D721Med (cell line): ENCODE measurements at places on chromosomes 7 and 10.

- no peak for DNase-seq
Measured at GRCh38 chr7:113945018-113945938, 26.5 kb upstream of the PPP1R3A start.

GRCh38 chr7:69799048-69799697 lies 200.9 kb downstream of the AUTS2 start:
- no peak for DNase-seq

GRCh38 chr7:19144661-19145433 lies at the start of gene FERD3L:
Gene FERD3L, minus strand, starts transcription at chr7:19145421. Its CDS starts 59 bp downstream, at chr7:19145362.
- DNase-seq = no peak

DNA sequence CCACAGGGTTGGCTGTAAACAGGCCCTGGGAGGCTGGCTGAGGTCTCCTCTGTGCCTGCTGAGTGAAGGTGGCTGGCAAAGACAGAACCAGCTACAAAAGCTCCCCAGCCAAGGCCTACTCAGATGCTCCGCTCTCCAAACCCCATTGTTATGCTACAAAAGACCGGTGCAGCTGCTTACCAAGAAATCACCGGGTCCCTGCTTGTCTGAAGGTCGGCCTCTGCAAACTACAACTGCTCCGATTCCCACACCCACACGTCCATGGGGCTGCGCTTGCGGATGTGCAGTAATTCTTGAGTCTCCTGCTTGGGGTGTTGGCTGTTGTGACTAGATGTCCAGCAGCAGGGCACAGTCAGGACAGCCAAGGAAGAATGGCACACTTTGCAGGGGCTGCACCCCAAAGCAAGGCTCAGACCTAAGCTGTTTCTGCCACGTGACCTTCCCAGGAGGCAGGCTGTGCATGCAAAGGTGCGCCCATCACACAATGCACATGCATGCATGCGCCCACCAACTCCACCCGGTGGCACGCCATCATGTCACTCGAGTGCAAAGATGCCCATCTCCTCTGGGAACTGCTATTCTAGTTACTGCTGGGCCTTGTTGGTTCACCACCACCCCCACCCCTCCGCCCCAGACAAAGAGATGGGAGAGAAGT lies 97.8 kb downstream of the OAT start:
- DNase-seq = no peak

GRCh38 chr7:131934452-131934851 lies 378.0 kb upstream of the PODXL start:
- DNase-seq = no peak

GRCh38 chr7:130712416-130712815 lies 21.6 kb downstream of the KLF14 start:
- DNase-seq = no peak

DNA sequence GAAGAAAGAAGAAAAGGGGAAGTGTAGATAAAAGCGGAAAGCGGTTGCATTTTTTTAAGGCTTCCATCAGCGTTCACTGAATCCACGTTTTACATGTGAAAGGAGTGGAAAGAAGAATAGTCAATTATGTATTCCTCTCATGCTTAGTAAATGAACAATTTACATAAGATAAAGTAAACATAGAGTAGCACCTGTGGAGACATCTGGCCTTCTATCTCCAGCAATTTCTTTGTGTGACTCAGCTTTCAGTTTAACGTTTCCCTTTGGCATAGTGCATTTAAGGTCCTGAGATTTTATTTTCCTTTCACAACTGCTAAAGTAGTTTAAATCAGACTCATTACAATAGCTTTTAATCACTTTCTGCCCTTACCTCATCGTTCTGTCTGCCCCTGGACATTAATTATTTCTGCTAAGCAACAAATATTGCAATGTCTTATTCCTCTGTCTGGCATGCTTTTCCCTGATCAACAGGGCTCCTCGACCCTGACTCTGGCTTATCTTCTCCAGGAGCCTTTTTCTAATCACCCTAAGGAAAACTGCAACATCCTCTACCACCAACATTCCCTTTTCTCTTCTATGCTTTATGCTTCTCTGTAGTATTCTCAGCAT lies 383.5 kb upstream of the VWC2 start:
- no peak for DNase-seq

GRCh38 chr10:62745581-62745980 lies 58.9 kb upstream of the ADO start:
- no peak for DNase-seq

- DNase-seq = no peak
Measured at GRCh38 chr7:44646176-44646920, 39.9 kb downstream of the OGDH start.

GRCh38 chr7:103894656-103895596 lies 94.5 kb downstream of the RELN start:
- no peak for DNase-seq

DNA sequence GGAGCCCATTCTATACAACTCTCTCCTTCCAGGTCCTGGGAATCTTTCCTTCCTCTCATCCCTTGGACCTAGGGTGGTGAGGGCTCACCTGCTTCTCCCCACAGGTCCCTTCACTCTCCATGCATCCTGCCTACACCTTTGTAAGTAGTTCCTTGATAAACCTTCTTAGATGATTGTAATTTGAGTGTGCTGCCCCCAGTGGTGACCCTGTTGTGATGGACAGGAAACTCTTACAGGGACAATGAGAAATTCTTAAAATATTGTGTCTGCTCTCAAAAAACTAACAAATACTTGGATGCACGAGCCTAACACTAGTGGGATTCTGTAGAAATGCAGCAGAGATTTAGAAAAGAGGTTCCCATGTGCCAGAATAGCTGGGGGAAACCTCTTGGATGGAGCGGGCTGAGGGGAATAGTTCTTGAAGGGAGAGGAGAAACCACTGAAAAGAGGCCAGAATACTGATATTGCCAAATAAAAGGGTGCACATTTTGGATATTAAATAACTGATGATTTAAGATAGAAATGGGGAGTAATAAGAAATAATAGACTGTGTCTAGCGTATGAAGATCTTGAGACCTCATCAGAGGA lies 6.7 kb upstream of the PAXIP1 start:
- no peak for DNase-seq

- no peak for DNase-seq
Measured at GRCh38 chr10:50931948-50932431, 46.6 kb upstream of the A1CF start.

- DNase-seq = no peak
Measured at GRCh38 chr10:72164617-72165016, 51.2 kb upstream of the ANAPC16 start.

DNA sequence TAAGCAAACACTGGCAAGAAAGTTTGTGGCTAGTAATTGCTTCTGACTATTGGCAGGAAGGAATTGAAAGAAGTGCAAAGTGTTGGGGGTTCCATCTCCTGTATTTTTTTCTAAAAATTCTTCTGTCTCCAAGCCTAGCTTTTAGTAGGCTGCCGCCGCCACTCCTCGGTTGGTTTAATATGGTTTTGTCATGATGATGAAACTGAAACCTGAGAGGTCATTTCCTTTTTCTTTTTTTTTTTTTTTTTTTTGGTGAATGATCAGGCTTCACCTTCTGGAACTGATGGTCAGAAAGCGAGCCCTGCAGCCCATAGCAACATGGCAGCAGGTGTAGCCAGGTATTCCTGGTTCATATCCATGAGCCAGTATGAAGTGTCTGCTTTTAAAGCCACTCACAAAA lies 75.3 kb upstream of the AGBL3 start:
- DNase-seq = no peak

- DNase-seq = no peak
Measured at GRCh38 chr7:98125759-98126158, 19.1 kb downstream of the LMTK2 start.

GRCh38 chr7:23353172-23353571 lies 54.0 kb downstream of the MALSU1 start:
- DNase-seq = no peak

- no peak for DNase-seq
Measured at GRCh38 chr7:24129597-24129996, 154.4 kb upstream of the NPY start.

- no peak for DNase-seq
Measured at GRCh38 chr7:126578338-126578737, 674.4 kb downstream of the GRM8 start.

DNA sequence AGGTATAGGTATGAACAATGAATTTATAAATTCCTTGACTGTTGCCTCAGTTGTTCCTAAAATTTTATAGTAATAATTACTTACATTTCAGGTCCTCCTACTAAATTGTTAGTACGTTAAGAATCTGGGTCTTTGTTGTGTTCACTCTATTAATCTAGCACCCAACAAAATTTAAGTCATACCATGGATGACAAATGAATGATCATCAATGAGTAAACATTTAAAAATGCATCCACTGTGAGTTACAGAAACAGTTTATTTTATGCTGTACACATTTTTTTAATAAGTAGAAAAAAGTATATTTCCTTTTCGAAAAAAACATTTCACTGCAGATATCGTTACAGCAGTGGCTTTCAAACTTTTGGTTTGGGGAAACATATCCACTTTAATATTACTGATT lies 265.2 kb downstream of the PCLO start:
- no peak for DNase-seq

- no peak for DNase-seq
Measured at GRCh38 chr10:68251625-68252495, 19.9 kb upstream of the ATOH7 start.

GRCh38 chr10:61406242-61406641 lies 46.9 kb downstream of the TMEM26 start:
- DNase-seq = no peak

DNA sequence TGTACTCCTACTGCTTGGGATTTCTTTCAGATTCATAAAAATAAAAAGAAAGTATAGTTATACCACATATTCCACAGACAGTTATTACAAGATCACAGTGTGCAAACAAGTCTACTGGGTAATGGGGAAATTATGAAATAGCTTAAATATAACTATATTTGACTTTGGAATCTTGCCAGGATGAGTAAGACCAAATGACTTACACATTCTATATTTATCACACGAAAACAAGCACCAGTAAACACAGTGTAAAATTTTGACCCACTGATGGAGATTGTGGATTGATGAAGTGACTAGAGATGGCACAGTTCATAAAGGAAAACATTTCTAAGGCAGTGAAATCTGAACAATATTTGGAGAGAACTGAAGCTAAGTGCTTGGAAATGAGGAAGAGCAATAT lies 339.7 kb downstream of the THSD7A start:
- DNase-seq = no peak

GRCh38 chr7:132548489-132549078 lies 27.7 kb downstream of the PLXNA4 start:
- no peak for DNase-seq

GRCh38 chr10:96752375-96752774 lies 32.1 kb upstream of the PIK3AP1 start:
- no peak for DNase-seq

- DNase-seq = no peak
Measured at GRCh38 chr10:95400787-95401186, 110.0 kb upstream of the PDLIM1 start.

DNA sequence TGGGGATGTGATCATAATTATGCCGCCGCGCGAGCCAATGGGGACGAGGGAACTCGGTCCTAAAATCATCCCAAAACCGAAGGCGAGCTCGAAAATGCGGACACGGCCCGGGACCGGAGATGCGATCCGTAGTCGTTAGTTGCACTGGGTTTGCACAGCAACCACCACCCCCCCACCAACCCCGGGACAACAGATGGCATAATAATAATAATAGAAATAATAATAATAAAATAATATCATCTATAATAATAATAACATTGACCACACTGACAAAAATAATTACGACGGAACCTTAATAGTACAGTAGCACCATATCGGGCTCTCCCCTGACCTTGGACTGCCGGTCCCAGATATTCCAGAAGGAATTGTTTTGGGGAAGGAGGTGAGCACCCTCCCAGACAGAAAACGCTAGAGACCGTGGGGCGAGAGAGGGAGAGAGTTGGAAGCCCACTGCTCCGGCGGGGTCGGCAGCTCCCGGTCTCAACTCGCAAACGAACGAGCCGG lies 1.1 kb upstream of the EMX2 start:
- no peak for DNase-seq

GRCh38 chr7:132635127-132635526 lies 58.9 kb upstream of the PLXNA4 start:
- no peak for DNase-seq

DNA sequence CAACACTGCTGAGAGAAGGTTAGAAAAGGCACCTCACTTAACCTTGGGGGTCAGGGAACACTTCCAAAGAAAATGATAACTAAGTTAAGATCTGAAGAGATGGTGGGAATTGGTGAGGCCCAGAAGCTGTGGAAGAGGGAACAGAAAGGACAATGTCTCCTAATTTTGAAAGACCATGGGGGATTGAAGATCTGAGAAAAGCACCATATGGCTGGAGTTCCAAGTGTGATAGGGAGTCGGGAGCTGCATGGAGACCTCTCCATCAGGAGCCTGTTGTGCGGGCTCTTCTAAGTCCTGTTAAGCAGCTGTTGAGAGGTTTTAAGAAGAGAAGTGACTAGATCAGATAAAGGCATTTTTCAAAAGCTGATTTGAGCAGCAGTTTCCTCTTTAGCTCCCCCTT lies 254.3 kb downstream of the CDK14 start:
- peak; percentile 22 for DNase-seq

- no peak for DNase-seq
Measured at GRCh38 chr10:27673065-27673464, 72.6 kb downstream of the MKX start.

DNA sequence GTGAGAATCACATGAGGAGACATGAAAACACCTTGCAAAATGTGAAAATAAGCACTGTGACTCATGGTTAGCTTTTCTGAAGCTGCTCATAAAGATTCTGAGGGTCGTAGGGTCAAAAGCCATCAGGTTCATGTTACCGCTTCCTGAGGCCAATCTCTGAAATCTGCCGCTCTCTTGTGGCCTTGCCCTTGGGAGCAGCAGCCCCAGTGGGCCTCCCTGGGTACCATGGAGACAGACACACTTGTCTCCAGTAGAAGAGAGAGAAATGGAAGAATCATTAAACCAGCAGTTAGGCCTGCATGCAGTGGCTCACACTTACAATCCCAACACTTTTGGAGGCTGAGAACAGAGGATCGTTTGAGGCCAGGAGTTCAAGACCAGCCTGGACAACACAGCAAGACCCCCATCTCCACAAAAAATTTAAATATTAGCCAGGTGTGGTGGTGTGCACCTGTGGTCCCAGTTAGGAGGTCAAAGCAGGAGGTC lies 42.8 kb downstream of the NIPSNAP2 start:
- no peak for DNase-seq

DNA sequence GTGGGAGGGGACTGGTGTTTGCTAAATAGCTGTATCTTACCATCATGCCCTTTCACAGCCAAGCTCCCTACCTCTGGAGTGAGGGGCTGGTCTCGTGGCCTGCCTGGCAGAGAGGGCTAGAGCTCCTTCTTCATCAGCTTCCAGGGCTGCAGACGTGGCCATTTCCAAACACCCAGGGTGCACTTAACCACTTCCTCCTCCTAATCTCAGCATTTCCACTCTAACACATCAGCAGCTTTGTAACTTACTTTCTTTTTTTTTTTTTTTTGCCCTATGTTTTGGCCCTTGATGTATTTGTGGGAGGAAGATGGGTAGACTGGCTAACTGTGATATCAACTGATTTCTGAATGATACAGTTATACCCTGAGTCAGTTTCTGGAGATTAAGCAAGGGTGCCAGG lies 27.4 kb downstream of the LRRC4 start:
- no peak for DNase-seq

- DNase-seq = no peak
Measured at GRCh38 chr10:62638062-62638477, 166.4 kb upstream of the ADO start.
